ENCODE measurements at places on chromosomes 12 and 14. TPM values are rescaled to one million over a fixed set of nuclear protein-coding genes. Genes with fewer than 3 reads are reported as not detected.

DNA sequence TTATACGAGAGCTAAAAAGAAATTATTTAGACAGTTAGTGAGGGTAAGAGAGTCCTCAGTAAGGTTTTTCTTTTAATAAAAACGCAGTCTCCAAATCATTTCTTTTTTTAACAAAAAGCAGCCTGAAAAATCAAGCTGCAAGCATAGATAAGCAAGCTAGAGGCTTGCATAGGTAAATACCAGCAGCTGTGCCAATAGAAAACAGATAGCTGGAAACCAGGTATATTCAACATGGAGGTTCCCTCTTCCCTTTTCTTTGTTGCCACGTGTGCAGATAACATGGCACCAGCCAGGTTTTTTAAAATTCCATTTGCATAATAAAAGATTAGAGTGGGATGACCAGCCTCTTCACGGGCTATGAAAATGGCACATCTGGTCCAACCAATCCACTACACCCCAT is 6.1 kb upstream of the PRKAB1 start:
- no peak overlapping the region for H3K27ac ChIP-seq
- H3K4me1 ChIP-seq, result no peaks in the 10 kb centered on the region
- DNase-seq, result no peak
- H3K36me3 ChIP-seq, result no peaks in the 10 kb centered on the region
- H3K4me3 ChIP-seq, result no peak overlapping the region

- DNase-seq, result no peak
- H3K36me3 ChIP-seq, result no peaks in the 10 kb centered on the region
- no peaks in the 10 kb centered on the region for H3K4me1 ChIP-seq
- no peak overlapping the region for H3K4me3 ChIP-seq
These were observed 525.4 kb downstream of the GALC start for GRCh38 chr14:87467578-87467977.

- H3K27me3 ChIP-seq, result no peaks in the 10 kb centered on the region
- no peak overlapping the region for H3K27ac ChIP-seq
- H3K36me3 ChIP-seq, result no peaks in the 10 kb centered on the region
- H3K4me1 ChIP-seq, result no peaks in the 10 kb centered on the region
- no peak for DNase-seq
These were observed 10.8 kb downstream of the ITGA7 start for GRCh38 chr12:55696796-55697462.

DNA sequence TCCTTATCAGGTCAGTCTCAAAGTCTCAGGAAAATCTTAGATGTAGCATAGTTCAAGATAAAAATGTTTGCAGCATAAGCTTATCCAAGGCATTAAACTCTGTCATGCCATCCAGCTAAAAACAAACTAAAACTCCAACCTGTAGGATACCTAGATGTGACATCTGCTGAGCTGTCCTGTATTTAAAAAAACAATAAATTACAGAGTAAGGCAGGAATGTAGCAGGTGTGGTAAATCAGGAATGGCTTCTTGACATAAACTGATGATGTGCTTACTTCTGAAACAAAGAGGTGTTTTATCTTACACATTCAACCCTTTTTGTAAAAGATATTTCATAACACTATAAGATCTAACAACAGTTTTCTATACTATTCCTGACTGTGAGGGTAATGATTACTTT is 30.6 kb upstream of the DLGAP5 start:
- no peaks in the 10 kb centered on the region for H3K27me3 ChIP-seq
- no peak for DNase-seq
- no peaks in the 10 kb centered on the region for H3K36me3 ChIP-seq
- H3K4me3 ChIP-seq, result no peak overlapping the region

GRCh38 chr12:11962860-11963259 is 107.9 kb upstream of the BCL2L14 start:
- DNase-seq, result no peak
- no peak overlapping the region for H3K27ac ChIP-seq
- no peaks in the 10 kb centered on the region for H3K27me3 ChIP-seq
- H3K4me3 ChIP-seq, result no peak overlapping the region

GRCh38 chr12:104974626-104975290 is 11.4 kb upstream of the NOPCHAP1 start:
- no peaks in the 10 kb centered on the region for H3K4me1 ChIP-seq
- H3K27me3 ChIP-seq, result no peaks in the 10 kb centered on the region
- H3K4me3 ChIP-seq, result no peak overlapping the region
- no peak overlapping the region for H3K27ac ChIP-seq
- no peak for DNase-seq
- H3K36me3 ChIP-seq, result no peaks in the 10 kb centered on the region

DNA sequence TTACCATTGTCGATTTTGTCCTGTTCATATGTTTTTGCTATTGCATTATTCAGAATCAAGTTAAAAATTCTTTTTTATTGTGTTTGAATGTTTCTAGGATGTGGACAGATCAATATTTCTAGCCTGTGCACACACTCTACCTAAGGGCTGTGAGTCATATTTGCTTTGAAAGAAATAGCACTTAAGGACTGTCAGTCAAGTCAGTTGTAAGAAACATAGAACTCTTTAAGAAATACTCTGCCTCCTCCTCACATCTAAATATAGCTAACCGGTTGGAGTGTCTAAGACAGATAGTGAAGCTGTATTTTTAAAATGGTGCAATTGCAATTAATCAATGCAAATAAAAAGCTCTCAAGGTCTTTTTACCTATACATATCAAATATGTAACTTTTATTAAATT is 17.9 kb upstream of the MGST1 start:
- no peak overlapping the region for H3K4me3 ChIP-seq
- peak; percentile 14 for DNase-seq
- no peaks in the 10 kb centered on the region for H3K27me3 ChIP-seq
- H3K27ac ChIP-seq, result no peak overlapping the region

GRCh38 chr14:99603471-99604277 is at the start of gene CCDC85C:
Gene CCDC85C, minus strand, starts transcription at chr14:99604207. Its CDS starts 248 bp downstream, at chr14:99603959.
- peak within 1 kb of the TSS; percentile 74 for H3K4me3 ChIP-seq
- peak; percentile 70 for DNase-seq
- no peaks in the 10 kb centered on the region for H3K27me3 ChIP-seq
- no peaks in the 10 kb centered on the region for H3K36me3 ChIP-seq
- H3K4me1 ChIP-seq, result peaks cover 50% of the 10 kb centered on the region

DNA sequence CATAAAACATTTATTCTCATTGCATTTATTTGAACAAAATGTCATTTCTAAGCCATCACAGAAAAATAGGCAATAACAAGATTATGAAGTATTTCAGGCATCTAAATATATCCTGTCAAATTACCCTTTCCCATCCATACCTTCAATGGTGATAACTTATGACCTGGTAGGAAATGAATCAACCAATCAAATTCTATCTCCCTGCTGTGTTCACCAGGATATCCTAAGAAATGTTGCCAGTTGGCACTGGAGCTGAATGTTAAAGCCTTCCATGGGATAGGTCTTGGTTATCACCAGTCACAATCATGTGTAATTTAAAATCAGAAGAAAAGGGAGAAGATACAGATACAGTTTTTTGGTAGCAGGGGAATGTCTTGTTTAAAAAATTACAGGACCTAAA is 23.7 kb downstream of the BMP4 start:
- no peak overlapping the region for H3K4me3 ChIP-seq
- H3K4me1 ChIP-seq, result peaks cover 8% of the 10 kb centered on the region
- no peaks in the 10 kb centered on the region for H3K36me3 ChIP-seq
- H3K27ac ChIP-seq, result no peak overlapping the region
- DNase-seq, result no peak
- no peaks in the 10 kb centered on the region for H3K27me3 ChIP-seq

- no peak for DNase-seq
- H3K27ac ChIP-seq, result no peak overlapping the region
- H3K4me3 ChIP-seq, result no peak overlapping the region
- H3K36me3 ChIP-seq, result no peaks in the 10 kb centered on the region
These were observed 5.6 kb upstream of the E2F7 start for GRCh38 chr12:77070800-77071449.

GRCh38 chr14:26444822-26445221 is 153.0 kb downstream of the NOVA1 start:
- no peak overlapping the region for H3K27ac ChIP-seq
- no peaks in the 10 kb centered on the region for H3K4me1 ChIP-seq
- DNase-seq, result peak; percentile 51
- no peaks in the 10 kb centered on the region for H3K36me3 ChIP-seq

DNA sequence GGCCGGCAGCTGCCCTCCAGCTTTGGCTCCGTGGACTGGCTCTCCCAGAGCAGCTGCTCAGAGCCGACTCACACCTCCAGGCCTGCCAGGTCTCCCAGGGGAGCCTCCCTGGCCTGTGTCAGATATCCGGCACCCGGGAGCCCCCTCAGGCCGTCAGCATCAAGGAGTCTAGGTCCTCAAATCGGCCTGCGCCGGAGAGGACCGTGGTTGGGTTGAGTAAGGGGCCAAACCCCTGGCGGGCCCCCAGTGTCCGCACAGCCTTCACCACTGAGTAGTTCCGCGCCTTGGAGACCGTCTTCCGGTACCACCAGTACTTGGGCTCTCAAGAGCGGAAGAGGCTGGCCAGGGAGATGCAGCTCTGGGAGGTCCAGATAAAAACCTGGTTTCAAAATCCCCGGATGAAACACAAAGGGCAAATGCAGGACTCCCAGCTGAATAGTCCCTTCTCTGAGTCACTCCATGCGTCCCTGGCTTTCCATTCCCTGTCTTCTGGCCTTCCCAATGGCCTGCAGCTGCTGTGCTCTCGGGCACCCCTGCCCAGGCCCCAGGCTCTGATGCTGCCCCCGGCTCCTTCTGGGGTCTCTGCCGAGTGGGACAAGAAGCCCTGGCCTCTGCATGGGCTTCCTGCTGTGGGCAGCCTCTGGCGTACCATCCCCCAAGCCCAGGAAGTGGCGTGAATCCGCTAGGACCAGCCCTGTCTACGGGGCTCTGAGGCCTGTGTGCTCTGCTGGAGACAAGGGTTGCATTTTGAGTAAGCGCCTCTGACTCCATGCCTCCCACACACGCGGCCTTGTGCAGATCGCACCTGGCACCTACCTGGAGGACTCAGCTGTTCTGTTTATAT is 245.1 kb upstream of the ATXN7L3B start:
- no peaks in the 10 kb centered on the region for H3K4me1 ChIP-seq
- no peak overlapping the region for H3K27ac ChIP-seq
- no peak overlapping the region for H3K4me3 ChIP-seq
- no peaks in the 10 kb centered on the region for H3K27me3 ChIP-seq
- no peaks in the 10 kb centered on the region for H3K36me3 ChIP-seq

- H3K36me3 ChIP-seq, result no peaks in the 10 kb centered on the region
- H3K27ac ChIP-seq, result no peak overlapping the region
- H3K4me1 ChIP-seq, result no peaks in the 10 kb centered on the region
- no peak overlapping the region for H3K4me3 ChIP-seq
- DNase-seq, result no peak
These were observed 107.7 kb downstream of the UNC79 start for GRCh38 chr14:93538413-93538812.

Gene LRP10
- 56.2 TPM for total RNA-seq

Gene RERG
- total RNA-seq, result 7.0 TPM

Gene KRT79
- total RNA-seq, result 0.07 TPM

Gene EMP1
- total RNA-seq, result 67.3 TPM

Gene MYL6B
- total RNA-seq, result 98.1 TPM

Gene EML1
- total RNA-seq, result 31.9 TPM

Data from hepatocyte (in vitro differentiated cells).